LNCaP clone FGC (cell line): ENCODE measurements at places on chromosomes 3 and 15.

GRCh38 chr3:31345581-31345980 is 187.1 kb upstream of the STT3B start:
- DNase-seq = no peak

GRCh38 chr3:128867200-128868125 is 12.0 kb upstream of the ACAD9 start:
- DNase-seq = no peak

- no peak for DNase-seq
These were observed 1002.0 kb downstream of the OTOL1 start for GRCh38 chr3:162498626-162499025.

DNA sequence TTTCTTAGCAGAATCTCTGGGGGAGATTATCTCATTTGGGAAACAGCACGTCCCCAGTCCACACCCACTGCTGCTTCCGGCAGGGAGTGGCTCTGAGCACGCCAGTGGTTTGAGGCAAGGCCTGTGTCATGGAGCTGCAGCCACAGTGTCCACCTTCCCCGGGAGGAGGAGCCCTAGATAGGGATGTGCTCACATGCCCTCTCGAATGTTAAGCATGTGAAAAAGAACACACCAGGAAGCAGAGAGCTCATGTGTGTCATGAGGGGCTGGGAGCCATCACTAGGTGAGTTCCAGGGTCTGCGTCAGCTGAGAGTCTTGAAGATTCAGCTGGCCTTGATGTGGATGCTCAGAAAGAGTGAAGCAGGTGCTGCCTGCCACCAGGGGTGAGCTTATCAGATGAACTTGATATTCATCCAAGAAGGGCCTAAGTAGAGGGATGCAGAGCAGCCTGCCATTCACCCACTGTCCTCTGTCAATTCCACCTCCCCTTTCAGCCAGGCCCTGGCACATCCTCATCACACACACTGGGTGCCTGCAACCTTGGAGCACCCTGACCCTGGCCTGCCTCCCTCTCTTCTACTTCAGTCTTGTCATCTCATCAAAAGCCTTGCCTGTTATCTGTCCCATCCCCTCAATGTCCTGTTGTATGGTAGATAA is 16.3 kb downstream of the ITGA11 start:
- no peak for DNase-seq
